ENCODE measurements at places on chromosomes 16 and 17. TPM values are rescaled to one million over a fixed set of nuclear protein-coding genes. Genes with fewer than 3 reads are reported as not detected.

Gene EXOC3L1
- not detected for polyA plus RNA-seq

Gene SLC16A13
- polyA plus RNA-seq = not detected

Gene LDHD
- polyA plus RNA-seq = 0.27 TPM

Gene PLCG2
- polyA plus RNA-seq = 2.9 TPM

Gene HOXB4
- not detected for polyA plus RNA-seq

Gene AXIN1
- polyA plus RNA-seq = 0.26 TPM

Gene DRC3
- 1.4 TPM for polyA plus RNA-seq

Gene MGRN1
- polyA plus RNA-seq = 0.22 TPM

Gene SSTR5
- not detected for polyA plus RNA-seq

Gene PRM1
- not detected for polyA plus RNA-seq

Gene KDM8
- polyA plus RNA-seq = 1.0 TPM

Gene MYH1
- polyA plus RNA-seq = not detected

Gene WWOX
- 9.8 TPM for polyA plus RNA-seq

Gene CCDC182
- polyA plus RNA-seq = not detected

Gene TBC1D3C
- polyA plus RNA-seq = not detected

Gene ADGRG3
- not detected for polyA plus RNA-seq

Gene NXPH3
- polyA plus RNA-seq = not detected

Gene STX1B
- 3.0 TPM for polyA plus RNA-seq

Gene TNK1
- polyA plus RNA-seq = not detected

Gene SREBF1
- 5.7 TPM for polyA plus RNA-seq

Gene LAT
- 4.9 TPM for polyA plus RNA-seq

Measured in Purkinje cell (primary cell).